ENCODE measurements at places on chromosomes 16 and 17.

GRCh38 chr16:2913603-2914002 is 1.9 kb downstream of the FLYWCH1 start:
- DNase-seq = no peak

- DNase-seq = no peak
These were observed 50.6 kb downstream of the LMF1 start for GRCh38 chr16:920051-920681.

- no peak for DNase-seq
These were observed 1.3 kb upstream of the TBX4 start for GRCh38 chr17:61450641-61451537.

- DNase-seq = no peak
These were observed 6.8 kb downstream of the CRISPLD2 start for GRCh38 chr16:84826558-84826941.

DNA sequence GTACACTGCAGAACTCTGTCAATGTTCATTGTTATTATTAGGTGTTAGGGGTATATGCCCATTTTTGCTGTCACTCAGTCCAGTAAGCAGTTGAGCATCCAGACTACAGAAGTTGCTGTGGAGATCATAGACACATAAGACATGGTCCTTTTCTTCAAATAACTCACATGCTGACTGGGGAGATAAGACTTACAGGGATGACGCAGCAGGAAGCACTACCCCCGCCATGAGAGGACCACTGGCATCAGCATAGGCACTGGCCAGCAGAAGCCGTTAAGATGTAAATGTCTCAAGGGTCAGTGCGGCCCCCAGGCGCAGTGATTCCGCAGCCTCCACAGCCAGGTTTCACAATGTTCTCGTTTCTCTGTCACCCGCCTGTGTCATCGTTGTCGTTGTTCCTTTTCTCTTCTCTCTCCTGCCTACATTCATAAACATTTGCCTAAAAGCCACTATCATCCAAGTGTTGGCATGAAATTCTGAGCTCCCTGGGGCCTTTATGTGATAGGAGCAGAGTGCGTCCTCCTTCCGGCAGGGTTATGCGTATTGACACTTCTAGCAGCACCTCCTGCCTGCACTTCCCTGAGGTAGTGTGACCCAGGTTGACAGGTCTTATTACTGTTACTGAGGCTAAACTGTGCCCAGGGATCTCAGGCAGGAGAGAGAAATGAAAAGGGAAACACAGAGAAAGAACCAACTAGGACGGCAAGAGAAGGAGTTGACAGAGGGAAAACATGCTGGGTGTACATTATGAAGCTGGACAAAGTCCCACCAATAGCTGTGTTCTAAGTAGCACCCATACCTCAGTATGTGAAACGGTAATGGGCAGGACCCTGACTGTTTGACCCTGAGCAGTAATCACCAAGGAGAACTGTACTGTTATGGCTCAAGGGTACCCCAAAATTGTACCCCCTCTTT is 17.9 kb downstream of the TANGO6 start:
- no peak for DNase-seq

DNA sequence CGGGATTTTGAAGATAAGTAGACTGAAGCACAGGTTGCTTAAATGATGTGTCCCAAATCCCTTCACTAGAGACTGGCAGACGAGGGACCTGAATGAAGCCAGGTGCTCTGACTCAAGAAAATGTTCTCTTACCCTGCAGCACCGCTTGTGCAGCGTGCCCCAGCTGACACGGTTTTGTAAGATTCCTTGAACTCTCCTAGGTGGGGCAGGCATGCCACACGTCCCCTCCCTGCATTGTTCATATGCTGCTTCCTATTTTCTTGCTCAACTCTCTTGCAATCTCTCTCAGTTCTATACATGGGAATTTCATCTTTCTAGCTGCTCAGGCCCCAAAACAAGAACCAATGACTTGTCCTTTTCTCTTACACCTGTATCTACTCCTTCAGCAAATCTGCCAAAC is 22.1 kb upstream of the HNF1B start:
- DNase-seq = no peak

DNA sequence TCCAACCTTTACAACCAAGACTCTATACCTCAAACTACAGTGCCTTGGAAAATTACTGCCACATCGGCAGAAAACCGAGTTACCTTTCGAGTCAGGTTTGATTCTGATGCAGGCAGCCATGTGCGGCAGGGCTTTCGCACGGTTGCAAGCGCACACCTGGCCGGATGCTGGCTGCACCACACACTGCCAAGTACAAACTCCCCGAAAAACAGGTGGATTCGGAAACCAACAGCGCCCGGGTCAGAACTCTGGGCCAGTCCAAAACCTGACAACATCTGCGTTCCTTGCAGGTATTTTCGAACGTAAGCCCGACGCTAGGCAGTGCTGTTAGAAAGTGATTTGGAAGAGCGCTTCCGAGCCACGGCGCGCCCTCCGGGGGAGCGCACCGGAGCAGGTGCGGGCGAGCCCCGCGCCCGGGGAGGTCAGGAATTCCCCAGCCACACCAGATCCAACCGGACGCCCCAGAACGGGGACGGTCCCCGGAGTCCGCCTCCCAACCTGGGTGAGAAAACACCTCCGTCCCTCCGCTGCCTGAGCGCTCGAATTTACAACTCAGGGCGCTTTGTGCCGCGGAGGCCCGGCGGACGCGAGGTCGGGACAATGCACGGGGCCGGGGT is 1.2 kb downstream of the USP7 start:
- peak; percentile 14 for DNase-seq

DNA sequence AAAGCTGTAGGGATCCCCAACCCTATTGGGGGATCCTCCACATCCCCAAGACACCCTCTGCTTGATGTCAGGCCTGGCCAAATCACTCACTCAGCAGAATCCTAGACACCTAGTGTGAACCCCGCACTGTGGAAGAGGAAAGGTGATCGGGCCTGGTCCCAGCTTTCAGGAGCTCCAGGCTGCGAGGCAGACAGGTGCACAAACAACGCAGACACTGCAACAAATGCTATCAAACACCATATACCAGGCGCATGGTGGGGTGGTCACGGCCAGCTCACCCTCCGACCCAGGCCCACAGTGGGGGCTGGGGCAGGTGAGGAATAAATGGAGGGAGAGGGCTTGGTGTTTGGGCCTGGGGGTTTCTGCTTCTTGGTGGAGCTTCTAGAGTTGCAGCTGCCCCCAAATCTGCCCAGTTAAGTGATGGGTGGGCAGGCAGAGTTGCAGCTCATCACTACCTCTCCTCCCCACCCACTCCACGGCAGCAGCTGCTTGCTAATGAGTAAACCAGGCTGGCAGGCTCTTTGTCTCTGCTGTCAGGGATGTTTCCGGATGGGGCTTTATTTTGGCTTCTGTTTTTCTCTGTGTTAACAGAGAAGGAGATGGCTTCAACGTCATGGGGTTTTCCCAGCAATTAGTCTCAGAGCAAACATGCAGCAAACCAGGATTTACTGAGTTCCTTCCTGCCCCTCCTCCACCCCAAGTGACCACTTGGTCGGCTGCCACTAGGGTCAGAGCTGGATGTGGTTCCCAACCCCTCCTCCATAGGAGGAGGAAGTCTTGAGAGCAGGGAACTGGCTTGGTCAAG is 46.6 kb downstream of the PECAM1 start:
- no peak for DNase-seq

DNA sequence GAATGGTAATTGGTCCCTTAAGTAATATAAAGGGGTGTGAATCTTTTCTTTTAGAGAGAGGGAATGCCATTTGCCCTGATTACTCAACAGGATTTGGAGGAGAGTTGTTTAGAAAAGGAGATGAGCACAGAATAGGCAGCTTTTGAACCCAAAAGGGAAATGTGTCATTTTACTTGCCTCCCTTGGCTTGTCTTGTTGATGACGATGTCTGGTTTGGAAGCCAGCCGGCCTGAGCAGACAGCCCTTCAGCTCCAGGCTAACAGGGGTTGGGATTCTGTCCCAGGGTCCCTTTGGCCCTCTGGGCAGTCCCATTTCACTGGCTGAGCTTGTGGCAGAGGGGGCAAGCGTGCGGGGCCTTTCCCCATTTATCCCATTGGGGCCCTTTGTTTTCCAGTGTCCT is 22.3 kb upstream of the PRKAR1A start:
- DNase-seq = no peak

GRCh38 chr17:81514739-81515529 is 2.3 kb upstream of the ACTG1 start:
- no peak for DNase-seq

DNA sequence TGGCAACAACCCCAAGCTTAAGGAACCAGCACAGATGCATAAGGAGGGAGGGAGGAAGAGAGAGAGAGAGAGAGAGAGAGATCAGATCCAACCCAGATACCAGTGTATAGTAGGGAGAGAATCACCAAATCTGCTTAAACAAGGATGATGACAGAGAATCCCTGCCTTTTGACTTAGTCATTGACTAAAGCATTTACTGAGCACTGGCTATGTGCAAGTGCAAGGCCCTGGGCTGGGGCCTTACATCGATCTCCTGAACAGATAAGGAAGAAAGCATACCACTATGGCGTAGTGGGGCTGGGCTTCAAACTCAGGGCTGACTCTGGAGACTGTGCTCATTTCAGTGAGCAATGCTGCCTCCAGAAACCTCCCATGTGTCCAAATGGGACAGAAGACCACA is 15.8 kb downstream of the TSNAXIP1 start:
- no peak for DNase-seq

DNA sequence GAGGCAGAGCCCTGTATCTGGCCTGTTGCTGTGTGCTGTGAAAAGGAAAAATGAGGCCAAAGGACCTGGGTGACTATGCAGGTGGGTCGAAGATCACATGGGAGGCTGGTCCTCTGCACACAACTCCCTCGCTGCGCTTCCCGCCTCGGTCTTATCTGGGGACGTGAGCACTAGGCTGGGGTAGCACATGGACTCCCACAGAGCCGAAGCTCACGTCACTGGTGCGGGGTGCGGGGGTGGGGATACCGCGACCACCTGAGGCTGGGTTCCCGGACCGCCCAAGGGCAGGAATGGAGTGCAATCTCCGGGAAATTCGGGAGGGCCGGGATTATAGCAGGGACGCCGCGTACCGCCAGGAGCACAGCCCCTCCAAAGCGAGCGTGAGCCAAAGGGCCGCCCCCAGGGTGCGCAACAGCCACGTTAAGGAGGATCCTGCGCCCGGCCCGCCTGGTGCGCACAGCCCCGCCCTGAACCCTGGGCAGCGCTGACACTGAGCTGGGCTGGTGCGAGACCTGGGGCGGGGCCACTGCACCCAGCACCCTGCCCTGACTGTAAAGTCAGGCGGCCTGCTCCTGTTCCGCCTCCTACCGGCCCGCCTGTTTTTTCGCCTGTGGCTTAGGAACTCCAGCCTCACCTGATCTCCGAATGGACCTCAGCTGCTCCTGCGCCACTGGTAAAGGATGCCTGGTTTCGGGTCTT is 4.8 kb downstream of the MT1A start:
- DNase-seq = no peak

GRCh38 chr17:5439446-5439764 is 450 bp upstream of the C1QBP start:
- no peak for DNase-seq

GRCh38 chr17:1830288-1830687 is 483 bp downstream of the RPA1 start:
- DNase-seq = no peak

- DNase-seq = no peak
These were observed 310.6 kb downstream of the SEC14L1 start for GRCh38 chr17:77451245-77451893.

DNA sequence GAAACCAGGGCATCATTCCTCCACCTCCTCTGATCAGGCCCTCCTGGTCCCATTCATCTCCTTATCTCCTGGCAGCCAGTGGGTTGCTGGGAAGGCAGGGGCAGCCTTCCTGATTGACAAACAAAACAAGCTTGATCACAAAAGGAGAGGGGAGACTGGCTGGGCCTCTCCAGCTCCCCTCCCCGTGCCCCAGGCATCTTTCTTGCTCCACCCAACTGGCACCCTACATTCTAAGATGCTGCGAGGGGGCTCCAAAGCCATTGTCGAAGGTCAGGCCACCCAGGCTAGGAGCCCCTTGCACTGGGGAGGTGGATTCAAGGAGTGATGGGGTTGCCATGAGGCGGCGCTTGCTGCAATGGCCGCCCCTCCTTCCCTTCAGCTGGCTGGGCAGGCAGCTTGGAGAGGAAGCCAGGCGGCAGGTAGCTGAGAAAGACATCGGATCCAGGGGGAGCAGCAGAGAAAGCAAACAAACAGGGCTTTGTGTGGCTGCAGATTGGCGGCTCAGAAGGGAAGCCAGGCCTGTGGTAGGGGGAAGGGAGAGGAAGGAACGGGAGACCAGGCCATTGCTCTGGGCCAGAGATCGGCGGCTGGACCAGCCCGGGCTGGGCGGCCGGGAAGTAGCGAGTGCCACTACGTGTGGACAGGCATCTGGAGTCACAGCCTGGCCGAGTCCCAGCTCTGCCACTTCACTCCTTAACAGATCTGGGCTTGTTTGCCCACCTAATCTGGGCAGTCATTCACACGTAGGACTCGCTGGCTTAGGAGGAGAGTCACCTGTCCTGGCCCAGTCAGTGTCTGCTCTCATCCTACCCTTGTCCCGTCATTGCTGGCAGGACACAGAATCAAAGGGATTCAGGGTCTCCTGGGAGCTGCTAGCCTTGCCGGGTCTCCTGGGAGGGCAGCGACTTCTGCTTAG is 12.3 kb downstream of the RAI1 start:
- no peak for DNase-seq

DNA sequence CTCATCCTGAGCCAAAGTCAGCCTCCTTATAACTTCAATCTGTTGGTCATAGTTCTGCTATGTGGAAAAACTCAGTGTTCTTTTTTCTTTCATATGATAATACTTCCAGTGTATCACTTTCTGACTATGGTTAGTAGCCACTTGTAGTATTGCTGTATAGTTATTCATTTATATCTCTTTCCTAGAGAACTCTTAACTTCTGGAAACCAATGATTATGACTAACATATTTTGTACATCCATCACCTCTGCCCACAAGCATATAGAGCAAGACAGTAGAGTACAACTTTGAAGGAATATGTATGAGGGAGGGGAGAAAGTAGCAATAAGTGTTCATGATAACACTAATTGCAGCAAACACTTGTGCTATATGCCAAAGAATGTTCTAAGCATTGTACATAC is 38.6 kb downstream of the COX10 start:
- DNase-seq = no peak

DNA sequence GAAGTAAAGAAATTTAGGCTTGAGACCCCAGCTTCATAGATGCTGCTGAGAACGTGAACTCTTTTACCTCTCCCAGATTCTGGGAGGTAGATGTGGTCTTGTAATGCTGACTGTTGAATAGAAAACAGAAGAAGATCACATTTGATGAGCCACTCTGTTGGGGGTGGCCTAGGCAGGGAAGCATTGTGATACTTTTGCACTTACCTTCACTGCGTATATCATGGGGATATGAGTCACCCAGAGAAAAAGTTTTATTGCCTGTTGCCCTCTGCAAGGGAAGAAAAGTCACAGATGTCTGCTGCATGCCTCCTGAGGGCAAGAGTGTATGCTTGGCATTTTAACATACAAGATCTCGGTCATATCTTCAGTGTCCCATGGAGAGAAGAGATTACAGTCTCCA is 365.4 kb downstream of the SNX29 start:
- DNase-seq = no peak

Data from esophagus squamous epithelium (tissue), 5 donors.